ENCODE measurements at places on chromosomes 12 and 14.

- DNase-seq: no peak
Measured at GRCh38 chr12:278046-278445, 15.4 kb upstream of the SLC6A13 start.

DNA sequence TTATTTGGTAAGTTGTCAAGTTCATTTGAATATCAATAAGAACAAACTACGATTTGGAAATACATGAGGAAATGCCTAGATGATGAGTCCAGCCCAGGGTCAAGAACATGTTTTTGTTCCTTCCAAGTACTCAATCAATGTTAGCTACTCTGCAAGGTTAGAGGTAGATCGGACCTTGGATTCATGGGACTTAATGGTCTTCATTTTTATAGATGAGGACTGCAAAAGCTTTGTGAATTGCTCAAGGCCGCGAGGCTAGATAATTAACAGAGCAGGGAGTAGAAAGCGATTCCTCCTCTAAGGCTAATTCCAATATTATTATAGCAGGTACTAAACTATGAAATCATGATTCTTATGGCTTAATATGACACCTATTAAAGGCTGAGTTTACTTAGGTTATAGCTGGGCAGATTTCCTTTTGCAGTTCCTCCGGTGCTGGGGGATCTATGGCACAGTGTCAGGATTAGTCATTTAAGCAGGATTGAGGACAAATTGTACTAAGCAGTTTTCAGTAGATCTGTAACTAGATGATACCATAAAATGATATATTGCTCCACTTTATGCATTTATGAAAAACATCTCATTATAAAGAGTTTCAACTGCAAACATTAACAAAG, 19.8 kb downstream of the NR1H4 start:
- no peak for DNase-seq

GRCh38 chr14:100835548-100836310, 9.8 kb downstream of the MEG3 start:
- no peak for DNase-seq

GRCh38 chr12:118315821-118316220, 56.9 kb downstream of the TAOK3 start:
- no peak for DNase-seq

- no peak for DNase-seq
Measured at GRCh38 chr12:124923905-124924734, 9.7 kb upstream of the UBC start.

DNA sequence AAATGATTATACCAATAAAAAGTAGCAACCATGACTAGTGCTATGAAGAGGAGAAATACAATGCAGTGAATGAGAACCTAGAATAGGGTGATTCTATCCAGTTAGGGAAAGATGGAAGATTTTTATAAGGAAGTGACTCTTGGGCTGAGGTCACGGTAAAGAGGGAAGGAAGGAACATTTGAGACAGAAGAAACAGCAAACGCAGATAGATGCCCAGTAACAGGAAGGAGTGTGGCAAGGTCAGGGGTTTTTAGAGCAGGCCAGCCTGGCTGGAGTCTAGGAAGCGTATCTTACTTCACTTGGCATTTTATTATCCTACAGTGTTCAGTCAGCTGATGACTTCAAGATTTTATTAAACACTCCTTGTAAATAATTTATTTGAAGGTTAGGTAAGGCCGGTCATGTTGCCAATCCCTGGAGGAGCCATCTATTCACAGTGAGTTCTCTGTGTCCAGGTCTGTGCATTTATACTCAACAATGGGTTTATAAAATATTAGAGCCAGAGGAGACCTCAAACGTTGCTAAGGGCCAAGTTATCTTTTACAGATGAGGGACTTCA, 170.6 kb downstream of the PRKCH start:
- DNase-seq: no peak

DNA sequence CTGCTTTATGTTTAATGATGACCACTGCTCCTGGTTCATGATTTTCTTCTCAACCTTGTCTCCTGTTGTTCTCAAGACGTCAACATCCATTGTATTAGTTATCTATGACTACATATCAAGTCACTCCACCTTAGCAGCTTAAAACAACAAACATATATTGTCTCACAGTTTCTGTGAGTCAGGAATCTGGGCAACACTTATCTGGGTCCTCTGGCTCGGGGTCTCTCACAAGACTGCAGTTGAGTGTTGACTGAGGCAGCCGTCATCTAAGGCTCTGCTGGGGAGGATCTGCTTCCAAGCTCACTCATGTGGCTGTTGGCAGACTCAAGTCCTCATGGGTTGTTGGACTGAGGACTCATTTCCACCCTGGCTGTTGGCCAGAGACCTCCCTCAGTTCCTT, 27.3 kb upstream of the FRS2 start:
- DNase-seq: no peak

DNA sequence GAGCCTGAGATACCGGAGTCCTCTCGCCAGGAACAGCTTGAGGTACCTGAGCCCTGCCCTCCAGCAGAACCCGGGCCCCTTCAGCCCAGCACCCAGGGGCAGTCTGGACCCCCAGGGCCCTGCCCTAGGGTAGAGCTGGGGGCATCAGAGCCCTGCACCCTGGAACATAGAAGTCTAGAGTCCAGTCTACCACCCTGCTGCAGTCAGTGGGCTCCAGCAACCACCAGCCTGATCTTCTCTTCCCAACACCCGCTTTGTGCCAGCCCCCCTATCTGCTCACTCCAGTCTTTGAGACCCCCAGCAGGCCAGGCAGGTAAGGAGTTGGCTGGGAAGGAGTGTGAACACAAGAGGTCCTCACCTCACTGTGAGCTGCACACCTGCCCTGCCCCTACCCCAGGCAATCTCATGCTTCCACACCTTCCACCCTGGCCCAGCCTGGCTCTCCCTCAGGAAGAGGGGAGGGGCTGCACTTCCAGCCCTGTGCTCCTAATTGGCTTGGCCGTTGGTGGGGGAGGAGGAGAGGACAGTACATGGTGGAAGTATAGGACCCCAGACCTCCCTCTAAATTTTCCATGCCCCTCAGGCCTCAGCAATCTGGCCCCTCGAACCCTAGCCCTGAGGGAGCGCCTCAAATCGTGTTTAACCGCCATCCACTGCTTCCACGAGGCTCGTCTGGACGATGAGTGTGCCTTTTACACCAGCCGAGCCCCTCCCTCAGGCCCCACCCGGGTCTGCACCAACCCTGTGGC, 6.2 kb downstream of the C1QL4 start:
- no peak for DNase-seq

- DNase-seq: no peak
Measured at GRCh38 chr12:50642035-50642451, 121.9 kb upstream of the ATF1 start.
